ENCODE measurements at places on chromosomes 3 and 15.

- no peak for DNase-seq
These were observed 37.7 kb downstream of the ABHD17C start for GRCh38 chr15:80732818-80733217.

- DNase-seq, result no peak
These were observed 27.3 kb upstream of the SLC28A2 start for GRCh38 chr15:45224621-45225217.

DNA sequence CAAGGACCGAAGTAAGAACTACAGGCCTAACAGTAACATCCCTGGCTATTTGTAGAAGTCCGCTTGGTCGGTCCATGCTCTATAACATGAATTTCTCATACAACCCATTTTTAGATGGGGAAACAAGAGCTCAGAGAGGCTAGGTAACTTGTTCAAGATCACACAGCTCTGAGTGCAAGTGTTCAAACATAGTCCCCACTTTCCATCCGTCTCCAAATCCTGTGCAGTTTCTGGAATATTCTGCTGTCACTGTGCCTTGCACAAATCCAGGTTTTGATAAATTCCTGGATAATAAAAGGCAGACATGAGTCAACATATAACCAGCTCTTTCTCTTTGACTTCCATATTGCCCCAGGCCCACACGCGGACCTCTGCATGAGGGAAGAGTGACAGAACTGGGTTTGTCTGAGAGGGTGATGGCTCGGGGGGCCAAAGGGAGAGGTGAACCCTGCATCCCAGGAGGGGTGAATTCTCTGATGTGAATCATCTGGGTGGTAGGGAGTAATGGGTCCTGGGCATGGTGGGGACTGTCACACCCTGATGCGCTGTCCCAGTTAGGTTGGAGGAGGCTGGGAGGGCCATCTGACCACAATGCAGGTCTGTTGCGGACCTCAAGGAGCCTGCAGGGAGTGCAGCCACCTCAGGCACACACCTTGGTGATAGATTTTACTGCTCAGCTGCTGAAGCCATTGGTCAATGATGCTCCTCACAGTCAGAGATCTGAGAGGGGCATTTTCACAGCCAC is 162.2 kb downstream of the SMAD6 start:
- DNase-seq, result peak; percentile 21

DNA sequence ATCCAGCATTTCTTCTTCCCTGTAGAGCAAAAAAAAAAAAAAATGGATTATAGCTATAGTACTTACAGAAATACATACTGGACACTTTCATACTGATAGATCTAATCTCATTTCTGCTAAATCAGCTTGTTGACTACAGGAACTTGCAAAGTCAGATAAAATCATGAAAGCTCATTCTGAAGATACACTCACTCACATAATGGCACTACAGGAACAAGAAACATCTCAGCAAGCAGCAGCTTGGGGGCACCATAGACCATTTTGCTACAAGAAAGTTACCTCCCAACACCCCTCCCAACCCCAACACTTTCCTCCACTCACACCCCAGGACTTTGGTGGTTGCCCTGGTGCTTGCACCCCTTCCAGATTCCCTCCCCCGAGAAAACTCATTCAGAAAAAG is 4.6 kb downstream of the MYH15 start:
- no peak for DNase-seq

GRCh38 chr15:100295939-100296565 is 45.7 kb downstream of the ADAMTS17 start:
- no peak for DNase-seq

DNA sequence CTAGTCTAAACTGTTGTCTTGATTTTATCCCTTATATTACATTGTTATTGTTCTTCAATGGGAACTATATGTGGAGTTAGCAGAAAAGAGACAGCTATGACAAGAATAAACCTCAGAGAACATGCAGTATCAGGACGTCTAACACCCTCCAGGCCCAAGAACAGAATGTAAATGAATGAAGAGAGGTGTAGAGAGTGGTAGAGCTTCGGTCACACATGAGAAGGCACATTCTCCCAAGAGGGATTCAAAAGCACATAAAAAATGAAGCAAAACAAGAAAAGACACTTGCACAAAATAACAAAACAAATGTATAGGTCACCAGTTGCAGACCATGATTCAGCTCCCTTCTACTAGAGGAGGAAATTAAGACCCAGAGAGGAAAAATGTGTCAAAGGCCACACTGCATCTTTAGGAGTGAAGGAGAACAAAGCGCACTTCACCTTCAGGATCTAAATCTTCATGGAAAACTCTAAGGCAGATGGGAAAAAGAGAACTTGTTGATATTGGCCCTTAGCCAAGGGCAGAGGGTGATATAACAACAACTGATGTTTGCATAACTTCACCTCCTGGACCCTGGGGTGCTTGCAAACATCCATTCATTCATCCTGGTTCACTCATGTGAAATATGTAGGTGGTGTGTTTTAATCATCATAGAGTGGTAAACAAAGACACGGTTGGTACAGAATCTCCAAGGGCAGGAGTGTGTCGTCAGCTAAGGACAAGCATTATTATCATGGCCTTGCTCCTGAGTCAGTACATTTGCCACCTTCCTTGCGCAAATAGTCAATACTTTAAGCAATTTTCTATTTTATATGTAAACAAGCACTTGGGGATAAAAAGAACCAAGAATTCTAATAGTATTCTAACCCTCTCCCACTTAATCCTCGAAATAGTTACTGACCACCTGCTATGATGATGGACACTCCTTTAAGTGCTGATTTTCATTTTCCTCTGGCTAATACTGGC is 8.8 kb downstream of the NEK10 start:
- DNase-seq, result no peak

GRCh38 chr3:59480486-59480995 is 430.7 kb upstream of the CFAP20DC start:
- DNase-seq, result no peak

Data from activated effector memory CD4-positive, alpha-beta T cell treated with anti-CD3 and anti-CD28 coated beads, Interleukin-2, amount 50 U/mL, for 16 hours (primary cell).